ENCODE measurements at places on chromosomes 4 and X.

GRCh38 chrX:101931136-101931487 lies 715 bp downstream of the ZMAT1 start:
- DNase-seq: no peak

DNA sequence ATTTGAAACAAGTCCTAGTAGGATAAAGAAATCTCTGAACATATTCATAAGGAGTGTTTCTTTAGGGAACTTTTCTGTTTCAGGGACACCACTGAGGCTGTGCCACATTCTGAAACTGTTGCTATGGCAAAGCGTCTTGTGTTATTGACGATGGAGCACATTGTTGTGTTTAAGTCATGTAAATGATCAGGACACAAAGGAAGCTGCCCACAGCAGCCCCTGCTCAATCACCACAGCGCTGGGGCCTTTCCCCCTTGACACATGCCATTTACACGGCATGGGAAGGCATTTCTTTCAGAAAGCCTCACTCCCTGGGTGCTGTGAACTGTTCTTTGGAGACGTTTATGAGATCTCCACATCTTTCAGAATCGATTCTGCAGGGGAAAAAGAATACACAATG lies 39.8 kb upstream of the MID1 start:
- no peak for DNase-seq

DNA sequence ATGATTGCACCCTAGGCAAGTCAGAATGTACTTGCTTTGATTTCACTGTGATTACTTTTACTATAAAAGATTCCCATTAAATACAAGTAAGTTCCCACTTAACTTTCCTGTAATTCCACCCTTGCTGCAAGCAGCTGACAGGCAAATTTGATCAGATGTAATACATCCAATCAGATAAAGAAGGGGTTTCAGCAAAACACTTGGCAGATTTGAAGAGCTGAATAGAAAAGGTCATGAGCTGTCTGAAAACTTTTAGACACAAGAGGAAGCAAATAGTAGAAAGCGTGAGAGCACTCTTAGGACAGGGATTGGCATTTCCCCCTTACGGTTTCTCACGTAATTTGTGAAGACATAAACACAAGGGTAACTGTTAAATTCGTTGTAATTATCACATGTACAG lies 22.8 kb downstream of the HSD17B13 start:
- DNase-seq: no peak

- DNase-seq: no peak
These were observed 22.9 kb upstream of the STPG2 start for GRCh38 chr4:98166025-98166730.

- DNase-seq: no peak
These were observed 66.5 kb upstream of the ZFP42 start for GRCh38 chr4:187929024-187929423.

DNA sequence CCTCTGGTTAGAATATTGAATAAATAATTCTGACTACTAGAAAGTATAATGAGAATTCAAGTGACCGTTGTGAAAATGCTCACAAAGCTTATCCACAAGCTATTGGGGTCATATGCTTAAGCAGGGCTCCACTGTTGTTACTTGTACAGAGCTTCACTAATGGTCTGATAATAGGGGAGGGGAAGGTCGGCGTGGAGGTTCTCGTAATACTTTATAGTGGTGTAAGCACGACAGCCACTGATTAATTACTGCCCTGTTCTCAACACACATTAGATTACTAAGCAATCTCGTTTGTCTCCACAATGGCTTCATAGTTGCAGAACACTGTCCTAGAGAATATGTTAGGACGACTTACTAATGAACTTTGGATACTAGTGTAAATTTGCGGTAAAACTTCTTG lies 11.6 kb downstream of the UNC5C start:
- DNase-seq: no peak

- DNase-seq: no peak
These were observed 211.9 kb upstream of the KIT start for GRCh38 chr4:54445866-54446265.

GRCh38 chrX:124217304-124218251 lies 114.9 kb upstream of the TEX13D start:
- peak; percentile 23 for DNase-seq

GRCh38 chr4:52110171-52110570 lies 59.1 kb downstream of the SPATA18 start:
- no peak for DNase-seq

DNA sequence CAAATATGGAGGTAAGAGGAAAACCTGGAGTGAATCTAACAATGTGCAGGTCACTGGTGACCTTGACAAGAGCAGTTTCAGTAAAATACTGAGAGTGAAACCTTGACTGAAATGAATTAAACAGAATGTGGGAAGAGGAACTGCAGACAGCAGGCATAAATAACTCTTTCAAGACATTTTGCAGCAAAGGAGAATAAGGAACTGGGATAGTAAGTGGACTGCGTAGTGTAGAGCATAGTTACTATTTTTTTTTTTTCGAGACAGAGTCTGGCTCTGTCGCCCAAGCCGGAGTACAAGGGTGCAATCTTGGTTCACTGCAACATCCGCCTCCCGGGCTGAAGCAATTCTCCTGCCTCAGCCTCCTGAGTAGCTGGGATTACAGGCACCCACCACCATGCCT lies 24.0 kb downstream of the RBMX start:
- no peak for DNase-seq

DNA sequence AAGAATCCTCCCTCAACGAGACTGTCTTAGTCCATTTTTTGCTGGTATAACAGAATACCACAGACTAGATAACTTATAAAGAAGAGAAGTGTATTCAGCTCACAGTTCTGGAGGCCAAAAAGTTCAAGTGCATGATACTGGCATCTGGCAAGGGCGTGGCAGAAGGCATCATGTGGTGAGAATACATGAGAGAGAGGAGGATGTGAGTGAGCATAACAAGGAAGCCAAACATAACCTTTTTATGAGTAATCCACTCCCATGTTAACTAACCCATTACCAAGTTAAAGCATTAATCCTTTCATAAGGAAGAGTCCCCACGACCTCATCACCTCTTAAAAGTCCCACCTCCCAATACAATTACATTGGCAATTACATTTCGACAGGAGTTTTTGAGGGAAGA lies 504.6 kb downstream of the IQCM start:
- DNase-seq: no peak

GRCh38 chr4:56611501-56611900 lies 69.6 kb downstream of the HOPX start:
- DNase-seq: no peak

GRCh38 chr4:18734405-18734804 lies 712.9 kb upstream of the LCORL start:
- DNase-seq: no peak

GRCh38 chr4:146957237-146957636 lies 11.6 kb upstream of the TTC29 start:
- no peak for DNase-seq

- DNase-seq: no peak
These were observed 24.0 kb upstream of the TMEM255A start for GRCh38 chrX:120335289-120335688.

DNA sequence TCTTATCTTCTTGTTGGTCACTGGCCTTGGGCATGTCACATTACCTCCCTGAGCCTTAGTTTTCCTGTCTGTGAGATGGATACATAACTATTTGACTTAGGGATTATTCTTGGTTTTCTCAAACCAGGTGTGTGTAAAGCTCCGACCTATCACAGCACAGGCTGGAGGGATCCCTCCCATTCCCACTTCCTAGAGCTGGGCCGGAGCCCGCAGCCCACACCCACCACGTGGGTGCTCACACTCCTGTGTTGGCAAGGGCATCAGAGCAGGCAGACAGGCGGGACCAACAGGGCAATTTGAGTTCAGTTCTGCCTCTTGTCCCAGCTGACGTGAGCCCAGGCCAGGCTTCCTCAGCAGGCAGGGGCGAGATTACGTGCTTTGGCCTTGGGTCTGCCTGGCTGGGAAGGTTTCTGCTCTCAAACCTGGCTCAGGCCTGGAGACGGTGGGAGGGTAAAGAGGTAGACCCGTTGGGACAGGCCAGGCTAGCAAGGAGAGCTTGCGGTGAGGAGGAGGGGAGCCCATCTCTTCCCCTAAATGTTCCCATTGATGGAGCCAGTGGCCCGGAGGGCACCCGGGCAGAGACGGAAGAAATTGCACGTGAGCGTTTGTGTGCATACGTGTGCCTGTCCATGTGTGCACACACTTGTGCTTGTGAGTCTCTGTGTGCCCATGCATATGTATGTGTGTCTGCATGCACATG lies 734 bp upstream of the SH3TC1 start:
- DNase-seq: no peak

All from stimulated activated CD4-positive, alpha-beta T cell treated with anti-CD3 and anti-CD28 coated beads, Interleukin-1b, Interleukin-23, amount 100 ng/mL, for 1 hour (primary cell).